ENCODE measurements at places on chromosomes 12 and 14. TPM values are rescaled to one million over a fixed set of nuclear protein-coding genes. Genes with fewer than 3 reads are reported as not detected.

GRCh38 chr12:41558671-41559070, 370.6 kb downstream of the PDZRN4 start:
- no peaks in the 10 kb centered on the region for H3K4me1 ChIP-seq
- no peak overlapping the region for H3K4me3 ChIP-seq
- H3K36me3 ChIP-seq = no peaks in the 10 kb centered on the region
- no peak overlapping the region for H3K27ac ChIP-seq
- no peaks in the 10 kb centered on the region for H3K27me3 ChIP-seq

GRCh38 chr12:116196752-116197718, 80.5 kb downstream of the MED13L start:
- H3K4me3 ChIP-seq = no peak overlapping the region
- peaks cover 84% of the 10 kb centered on the region for H3K4me1 ChIP-seq
- H3K36me3 ChIP-seq = no peaks in the 10 kb centered on the region

- H3K27ac ChIP-seq = no peak overlapping the region
- H3K36me3 ChIP-seq = no peaks in the 10 kb centered on the region
- H3K4me3 ChIP-seq = no peak overlapping the region
- peaks cover 68% of the 10 kb centered on the region for H3K27me3 ChIP-seq
Measured at GRCh38 chr12:118979763-118980406, 1.5 kb upstream of the SRRM4 start.

GRCh38 chr12:22738945-22739344, 114.0 kb downstream of the ETNK1 start:
- no peaks in the 10 kb centered on the region for H3K27me3 ChIP-seq
- DNase-seq = no peak
- no peaks in the 10 kb centered on the region for H3K36me3 ChIP-seq
- no peak overlapping the region for H3K27ac ChIP-seq
- H3K4me3 ChIP-seq = no peak overlapping the region

GRCh38 chr14:73567951-73568885, 795 bp upstream of the ACOT2 start:
- peaks cover 23% of the 10 kb centered on the region for H3K4me1 ChIP-seq
- no peaks in the 10 kb centered on the region for H3K27me3 ChIP-seq
- no peak for DNase-seq
- no peaks in the 10 kb centered on the region for H3K36me3 ChIP-seq

- no peaks in the 10 kb centered on the region for H3K4me1 ChIP-seq
- no peak for DNase-seq
Measured at GRCh38 chr14:87971010-87971409, 22.0 kb downstream of the GALC start.

- H3K4me1 ChIP-seq = no peaks in the 10 kb centered on the region
- DNase-seq = no peak
- H3K27me3 ChIP-seq = no peaks in the 10 kb centered on the region
- no peak overlapping the region for H3K4me3 ChIP-seq
Measured at GRCh38 chr12:101733166-101733565, 6.1 kb downstream of the SYCP3 start.

DNA sequence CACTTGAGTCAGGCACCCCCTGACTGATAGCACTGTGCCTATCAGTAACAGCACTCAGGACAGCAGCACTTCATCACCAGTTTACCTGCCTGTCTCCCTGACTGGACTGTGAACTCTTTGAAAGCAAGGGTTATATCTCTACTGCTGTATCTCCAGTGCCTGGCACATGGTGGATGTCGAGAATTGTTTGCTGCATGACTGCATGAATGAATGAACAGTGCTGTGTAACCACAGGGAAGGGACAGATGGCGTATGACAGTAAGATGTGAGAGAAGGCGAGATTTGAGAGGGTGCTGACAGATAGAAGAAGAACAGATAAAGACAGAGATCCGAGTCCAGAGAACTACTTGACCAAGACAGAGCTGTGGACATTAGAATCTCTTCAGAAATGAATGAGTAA, 29.7 kb downstream of the BRAP start:
- no peaks in the 10 kb centered on the region for H3K27me3 ChIP-seq
- DNase-seq = no peak
- H3K27ac ChIP-seq = no peak overlapping the region

- peak; percentile 52 for DNase-seq
- no peak overlapping the region for H3K27ac ChIP-seq
- peak overlapping the region; percentile 75 for H3K4me3 ChIP-seq
- H3K4me1 ChIP-seq = peaks cover 10% of the 10 kb centered on the region
Measured at GRCh38 chr14:30874999-30875787, 834 bp downstream of the COCH start.

GRCh38 chr12:15404485-15404884, 82.2 kb downstream of the PTPRO start:
- H3K27me3 ChIP-seq = no peaks in the 10 kb centered on the region
- no peak overlapping the region for H3K27ac ChIP-seq
- H3K36me3 ChIP-seq = no peaks in the 10 kb centered on the region
- H3K4me1 ChIP-seq = no peaks in the 10 kb centered on the region
- H3K4me3 ChIP-seq = no peak overlapping the region

- no peak for DNase-seq
- no peak overlapping the region for H3K27ac ChIP-seq
- H3K36me3 ChIP-seq = no peaks in the 10 kb centered on the region
Measured at GRCh38 chr12:92356425-92356824, 210.8 kb upstream of the BTG1 start.

- H3K4me1 ChIP-seq = peaks cover 36% of the 10 kb centered on the region
- peak overlapping the region; percentile 84 for H3K27ac ChIP-seq
- no peaks in the 10 kb centered on the region for H3K36me3 ChIP-seq
- H3K4me3 ChIP-seq = peak overlapping the region; percentile 35
Measured at GRCh38 chr14:76946753-76947077, 81.8 kb downstream of the IRF2BPL start.

DNA sequence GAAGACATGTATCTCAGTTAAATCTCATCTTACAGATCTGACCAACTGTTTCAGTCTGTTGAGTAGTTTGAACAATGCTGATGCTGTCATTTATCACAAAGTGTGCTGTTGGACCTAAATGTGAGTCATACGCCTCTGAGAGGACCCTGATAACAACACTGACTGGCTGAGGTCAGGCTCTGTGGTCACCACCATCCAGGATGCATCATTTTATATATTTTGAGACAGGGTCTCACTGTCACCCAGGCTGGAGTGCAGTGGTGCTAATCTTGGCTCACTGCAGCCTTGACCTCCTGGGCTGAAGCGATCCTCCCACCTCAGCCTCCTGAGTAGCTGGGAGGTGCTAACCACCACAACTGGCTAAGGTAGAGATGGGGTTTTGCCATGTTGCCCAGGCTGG, 181.0 kb upstream of the RGS6 start:
- H3K4me3 ChIP-seq = no peak overlapping the region
- H3K27me3 ChIP-seq = no peaks in the 10 kb centered on the region
- no peaks in the 10 kb centered on the region for H3K4me1 ChIP-seq
- H3K36me3 ChIP-seq = no peaks in the 10 kb centered on the region
- no peak overlapping the region for H3K27ac ChIP-seq

GRCh38 chr12:68581926-68582325, 28.8 kb upstream of the RAP1B start:
- H3K36me3 ChIP-seq = no peaks in the 10 kb centered on the region
- no peaks in the 10 kb centered on the region for H3K4me1 ChIP-seq
- no peak overlapping the region for H3K27ac ChIP-seq
- DNase-seq = no peak

GRCh38 chr14:68780358-68781160, 12.3 kb downstream of the ZFP36L1 start:
- peak overlapping the region; percentile 29 for H3K4me3 ChIP-seq
- H3K4me1 ChIP-seq = peaks cover 34% of the 10 kb centered on the region
- H3K36me3 ChIP-seq = no peaks in the 10 kb centered on the region
- H3K27ac ChIP-seq = peak overlapping the region; percentile 88

DNA sequence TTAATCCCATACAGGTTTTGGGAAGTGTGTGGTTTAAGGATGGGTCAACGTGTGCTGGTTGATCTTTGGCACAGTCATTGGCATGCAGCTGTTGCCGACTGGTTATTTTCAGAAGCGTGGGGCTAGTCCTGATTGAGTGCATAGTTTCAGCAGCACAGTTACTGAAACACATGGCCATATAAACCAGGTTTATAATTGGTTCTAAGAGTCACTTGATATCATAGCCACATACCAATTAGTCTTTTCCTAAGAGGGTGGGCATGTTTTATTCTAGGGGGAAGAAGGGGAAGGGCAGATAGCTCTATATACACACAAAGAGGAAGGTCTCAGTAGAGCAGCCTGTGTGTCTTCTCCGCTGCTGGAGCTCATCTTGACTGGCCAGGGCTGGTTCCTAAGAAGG, 11.0 kb upstream of the RPS6KL1 start:
- H3K4me1 ChIP-seq = peaks cover 35% of the 10 kb centered on the region
- peak overlapping the region; percentile 72 for H3K27ac ChIP-seq
- H3K27me3 ChIP-seq = no peaks in the 10 kb centered on the region
- H3K36me3 ChIP-seq = no peaks in the 10 kb centered on the region
- peak overlapping the region; percentile 22 for H3K4me3 ChIP-seq

DNA sequence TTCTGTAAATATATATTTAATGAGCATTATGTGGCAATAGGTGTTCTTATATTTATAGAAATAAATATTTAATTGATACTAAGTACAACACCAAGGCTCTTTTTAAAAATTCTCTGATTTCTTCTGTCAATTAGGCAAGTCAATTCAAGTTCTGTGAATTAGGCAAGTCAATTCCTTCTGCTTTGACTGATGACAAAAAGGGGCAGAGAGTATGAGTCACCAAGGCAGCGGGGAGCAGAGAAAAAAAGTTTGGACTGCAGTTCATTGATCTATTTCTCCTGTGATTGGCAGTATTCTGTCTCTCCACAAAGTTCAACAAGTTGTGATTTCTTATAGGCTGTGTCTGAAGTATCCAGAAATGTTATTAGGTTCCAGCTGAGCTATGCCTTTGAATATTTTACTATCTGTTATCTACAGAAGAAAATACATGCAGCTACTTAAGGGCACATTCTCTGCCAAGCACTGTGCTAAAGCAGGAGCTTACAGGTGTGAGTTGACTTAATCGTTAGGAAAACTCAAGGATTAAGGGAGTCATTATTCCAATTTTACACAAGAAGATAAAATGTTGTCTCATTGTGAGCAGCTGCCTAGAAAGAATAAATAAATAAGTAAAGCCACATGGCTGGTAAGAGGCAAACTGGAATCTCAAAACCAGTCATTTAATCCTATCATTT, 206.4 kb upstream of the ALG10B start:
- no peaks in the 10 kb centered on the region for H3K27me3 ChIP-seq
- H3K4me1 ChIP-seq = no peaks in the 10 kb centered on the region
- H3K27ac ChIP-seq = no peak overlapping the region
- no peak for DNase-seq

GRCh38 chr12:28144059-28144458, 46.2 kb upstream of the CCDC91 start:
- no peaks in the 10 kb centered on the region for H3K4me1 ChIP-seq
- H3K36me3 ChIP-seq = no peaks in the 10 kb centered on the region
- DNase-seq = no peak
- no peak overlapping the region for H3K27ac ChIP-seq
- no peak overlapping the region for H3K4me3 ChIP-seq

DNA sequence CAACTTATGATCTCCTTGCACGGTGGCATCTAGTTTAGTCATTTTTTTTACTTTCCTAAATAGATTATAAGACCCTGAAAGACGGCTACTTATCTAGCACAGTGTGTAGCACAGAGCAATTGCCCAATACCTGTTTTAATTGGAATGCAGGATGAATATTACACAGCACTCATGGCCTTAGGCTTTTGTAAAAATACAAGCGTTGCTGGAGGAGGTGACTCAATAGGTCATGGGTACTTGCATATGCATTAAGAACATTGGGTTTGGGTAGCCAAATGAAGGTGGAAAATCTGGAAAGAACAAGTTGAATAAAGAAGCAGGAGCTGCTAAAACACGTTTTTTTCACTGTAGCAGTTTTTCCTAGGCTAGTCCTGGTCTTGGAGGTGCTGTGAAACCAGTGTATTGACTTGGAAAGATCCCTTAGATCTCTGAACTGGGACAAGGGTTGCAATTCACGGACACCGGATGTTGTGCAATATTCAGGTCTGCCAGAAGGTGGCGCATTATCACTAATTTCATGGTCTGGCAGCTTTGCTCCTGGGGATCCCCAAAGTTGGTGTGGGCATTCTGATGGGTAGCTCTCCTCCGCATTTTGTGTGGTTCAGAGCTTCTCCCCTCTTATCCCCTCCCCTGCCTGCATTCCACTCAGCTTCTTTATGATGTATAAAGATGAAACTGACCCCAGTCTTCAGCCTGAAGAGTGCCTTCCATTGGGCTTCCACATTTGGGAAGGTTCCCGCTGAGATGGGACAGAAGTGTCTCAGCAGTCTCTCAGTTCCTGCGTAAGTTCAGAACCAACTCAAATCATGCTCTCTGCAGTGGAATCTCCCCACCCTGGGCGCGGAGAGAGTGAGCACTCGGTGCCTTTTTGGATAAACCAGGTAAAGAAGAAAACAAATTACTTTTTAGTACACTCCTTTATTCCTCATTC, 278.3 kb downstream of the NRXN3 start:
- H3K36me3 ChIP-seq = no peaks in the 10 kb centered on the region
- no peak for DNase-seq
- H3K4me1 ChIP-seq = no peaks in the 10 kb centered on the region
- no peak overlapping the region for H3K27ac ChIP-seq
- no peak overlapping the region for H3K4me3 ChIP-seq

DNA sequence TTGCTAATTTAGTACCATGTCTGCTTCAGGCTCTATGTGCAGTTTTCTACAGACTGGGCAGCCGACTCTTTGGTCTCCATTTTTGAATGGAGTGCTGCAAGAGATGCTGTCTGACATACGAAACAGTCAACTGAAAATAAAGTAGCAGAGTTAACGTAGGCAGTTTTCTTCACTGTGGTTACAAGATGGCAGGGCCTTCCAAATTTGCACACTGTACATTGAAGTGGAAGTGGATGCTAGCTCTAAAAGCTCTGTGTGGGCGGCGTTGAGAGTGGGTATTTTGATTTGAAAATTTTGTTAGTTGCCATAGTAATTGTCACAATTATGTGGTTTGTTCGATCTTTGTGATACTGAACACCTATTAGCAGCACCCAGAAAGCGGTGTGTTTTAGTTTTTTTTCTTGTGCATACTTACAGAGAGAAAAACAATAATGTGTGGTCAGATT, 154.9 kb upstream of the ATP2B1 start:
- no peaks in the 10 kb centered on the region for H3K36me3 ChIP-seq
- H3K27me3 ChIP-seq = no peaks in the 10 kb centered on the region
- no peak for DNase-seq
- H3K4me1 ChIP-seq = peaks cover 10% of the 10 kb centered on the region

GRCh38 chr12:93766796-93767523, 89.8 kb downstream of the CRADD start:
- no peak for DNase-seq
- H3K27me3 ChIP-seq = no peaks in the 10 kb centered on the region
- H3K36me3 ChIP-seq = no peaks in the 10 kb centered on the region
- H3K4me1 ChIP-seq = peaks cover 30% of the 10 kb centered on the region
- peak overlapping the region; percentile 46 for H3K27ac ChIP-seq

- H3K4me1 ChIP-seq = peaks cover 34% of the 10 kb centered on the region
- DNase-seq = no peak
- H3K36me3 ChIP-seq = no peaks in the 10 kb centered on the region
- peak overlapping the region; percentile 47 for H3K27ac ChIP-seq
- no peaks in the 10 kb centered on the region for H3K27me3 ChIP-seq
Measured at GRCh38 chr14:54642801-54643695, 76.1 kb downstream of the SAMD4A start.

- peaks cover 14% of the 10 kb centered on the region for H3K4me1 ChIP-seq
- no peaks in the 10 kb centered on the region for H3K36me3 ChIP-seq
- no peak for DNase-seq
Measured at GRCh38 chr12:48187916-48188695, 4.7 kb downstream of the CCDC184 start.

The PLEKHD1 gene
- total RNA-seq = not detected

The ZDHHC22 gene
- not detected for total RNA-seq

The SMCO2 gene
- total RNA-seq = not detected

The SERPINA5 gene
- 16.3 TPM for total RNA-seq

The AREL1 gene
- total RNA-seq = 24.6 TPM

The PPFIA2 gene
- total RNA-seq = 0.16 TPM

The RPL10L gene
- not detected for total RNA-seq

The PTPN21 gene
- 14.8 TPM for total RNA-seq

The KCTD10 gene
- 17.3 TPM for total RNA-seq

The ZC2HC1C gene
- 2.5 TPM for total RNA-seq

The ACOT6 gene
- not detected for total RNA-seq
